ENCODE measurements at places on chromosomes 7 and 10.

- DNase-seq = no peak
Observed at GRCh38 chr10:50384898-50385297, 133.6 kb upstream of the ASAH2 start.

- no peak for DNase-seq
Observed at GRCh38 chr7:100157334-100158228, 942 bp downstream of the TRAPPC14 start.

DNA sequence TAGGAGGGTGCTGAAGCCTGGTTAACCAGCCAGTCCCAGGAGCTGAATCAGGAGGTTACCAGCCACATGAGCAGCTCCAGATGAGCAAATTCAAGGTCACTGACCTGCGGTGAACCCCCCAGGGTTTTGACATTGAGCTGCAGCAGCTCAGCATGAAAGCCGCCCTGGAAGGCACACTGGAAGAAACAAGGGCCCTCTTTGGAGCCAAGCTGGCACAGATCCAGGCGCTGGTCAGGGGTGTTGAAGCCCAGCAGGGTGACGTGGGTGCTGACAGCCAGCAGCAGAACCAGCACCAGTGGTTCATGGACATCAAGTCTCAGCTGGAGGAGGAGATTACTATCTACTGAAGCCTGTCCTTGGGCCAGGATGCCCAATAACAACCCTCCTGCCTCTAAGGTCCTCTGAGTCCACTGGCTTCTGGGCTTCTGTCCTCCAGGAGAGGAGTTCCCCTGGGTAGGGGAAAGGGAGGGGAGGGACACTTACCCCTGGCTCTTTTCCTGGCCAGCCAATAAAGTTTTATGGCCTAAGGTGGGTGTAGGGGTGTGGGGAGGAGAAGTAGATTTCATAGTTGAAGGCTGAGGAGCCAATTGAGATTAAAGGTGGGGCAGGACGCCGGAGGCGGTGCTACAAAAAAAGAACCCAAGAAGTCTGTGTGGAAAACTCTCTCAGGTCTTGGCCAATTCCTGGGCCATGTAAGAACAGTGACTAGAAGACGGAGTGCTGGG, 29.4 kb upstream of the ATOH7 start:
- DNase-seq = no peak

GRCh38 chr10:27241010-27241651, 534 bp upstream of the ACBD5 start:
- peak; percentile 89 for DNase-seq

DNA sequence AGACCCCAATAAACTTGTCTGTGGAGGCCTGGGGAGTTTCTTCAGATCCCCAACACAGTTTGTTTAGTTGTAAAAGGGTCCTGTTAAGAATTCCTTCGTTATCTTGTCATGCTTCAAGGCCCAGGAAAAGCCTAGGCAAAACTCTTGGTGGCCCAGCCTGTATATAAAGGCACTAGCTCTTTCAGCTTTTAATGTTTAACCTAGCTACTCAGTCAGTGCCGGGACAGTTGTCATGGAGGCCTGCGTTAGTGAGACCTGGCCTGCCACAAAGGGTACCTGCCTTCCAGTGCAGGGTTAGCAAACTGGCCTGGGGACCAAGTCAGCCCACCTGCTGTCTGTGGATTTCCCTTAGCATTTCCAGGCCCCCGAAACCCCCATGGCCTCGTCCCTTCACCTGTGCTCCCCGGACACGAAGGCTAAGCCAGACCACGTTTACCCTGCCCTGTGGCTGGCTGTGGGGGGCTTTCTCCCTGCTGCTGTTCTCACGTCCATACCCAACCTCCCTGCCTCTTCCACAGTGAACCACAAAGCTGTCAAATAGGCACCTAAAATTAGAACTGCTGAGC, 96.9 kb upstream of the PPP2R2D start:
- DNase-seq = no peak

DNA sequence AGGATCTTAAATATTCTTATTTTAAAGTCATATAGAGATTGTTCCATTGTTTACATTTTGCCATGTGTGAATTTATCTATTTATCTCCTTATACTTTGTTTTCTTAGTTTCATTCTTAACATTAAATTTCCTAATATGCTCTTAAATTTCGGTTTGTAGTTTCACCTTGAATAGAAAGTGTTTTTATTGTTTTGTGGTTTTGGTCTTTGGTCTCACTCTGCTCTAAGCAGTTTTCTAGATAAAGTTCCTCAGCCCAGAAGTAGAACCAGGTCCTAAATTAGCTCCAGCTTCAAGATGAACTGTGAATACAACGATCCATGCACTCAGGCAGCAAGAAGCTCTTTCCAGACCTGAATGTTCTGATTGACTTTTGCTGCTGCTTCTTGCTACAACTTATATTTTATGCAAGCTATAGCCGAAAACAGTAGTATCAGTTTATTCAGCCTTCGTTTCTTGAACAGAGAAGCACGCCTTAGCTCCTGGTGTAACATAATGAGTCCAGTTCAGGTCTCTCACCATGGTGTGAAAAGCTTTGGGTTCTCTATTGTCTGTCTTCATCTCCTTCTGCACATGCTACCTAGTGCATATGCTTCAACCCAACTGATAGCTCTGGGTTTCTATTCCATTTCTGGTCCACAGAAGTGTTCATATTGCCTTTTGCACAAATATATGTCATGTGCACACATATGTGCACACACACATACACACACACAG, 95.3 kb downstream of the SEM1 start:
- no peak for DNase-seq

- no peak for DNase-seq
Observed at GRCh38 chr7:99324559-99324958, 1.1 kb upstream of the ARPC1A start.

GRCh38 chr10:71496927-71497762, 100.4 kb downstream of the CDH23 start:
- DNase-seq = no peak

- DNase-seq = no peak
Observed at GRCh38 chr10:104077663-104078151, 8.0 kb downstream of the COL17A1 start.

GRCh38 chr7:68507668-68508067, 1090.6 kb upstream of the AUTS2 start:
- no peak for DNase-seq

DNA sequence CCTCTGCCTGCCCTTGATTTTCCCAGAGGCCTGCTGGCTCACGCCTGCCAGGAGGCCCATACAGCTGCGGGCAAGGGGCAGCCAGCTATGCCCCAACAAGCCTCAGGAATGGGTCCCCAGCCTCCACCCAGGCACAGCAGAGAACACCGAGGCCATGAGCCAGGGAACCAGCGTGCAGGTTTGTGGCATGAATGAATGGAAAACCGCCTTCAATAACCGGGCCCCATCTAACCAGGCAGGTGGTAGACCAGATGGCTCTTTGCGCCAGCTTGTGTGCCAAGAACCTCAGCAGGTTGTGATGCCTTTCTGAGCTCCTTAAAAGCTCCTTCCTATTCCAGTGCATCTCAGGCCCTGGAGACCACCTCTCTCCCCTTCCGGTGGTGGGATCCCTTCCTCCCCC, 50.2 kb downstream of the ELFN1 start:
- DNase-seq = peak; percentile 53

Data from NAMALWA (cell line).